Naive thymus-derived CD8-positive, alpha-beta T cell (primary cell): ENCODE measurements at places on chromosomes 13 and 19. TPM values are rescaled to one million over a fixed set of nuclear protein-coding genes. Genes with fewer than 3 reads are reported as not detected.

Gene APLP1
- polyA plus RNA-seq, result not detected

DNA sequence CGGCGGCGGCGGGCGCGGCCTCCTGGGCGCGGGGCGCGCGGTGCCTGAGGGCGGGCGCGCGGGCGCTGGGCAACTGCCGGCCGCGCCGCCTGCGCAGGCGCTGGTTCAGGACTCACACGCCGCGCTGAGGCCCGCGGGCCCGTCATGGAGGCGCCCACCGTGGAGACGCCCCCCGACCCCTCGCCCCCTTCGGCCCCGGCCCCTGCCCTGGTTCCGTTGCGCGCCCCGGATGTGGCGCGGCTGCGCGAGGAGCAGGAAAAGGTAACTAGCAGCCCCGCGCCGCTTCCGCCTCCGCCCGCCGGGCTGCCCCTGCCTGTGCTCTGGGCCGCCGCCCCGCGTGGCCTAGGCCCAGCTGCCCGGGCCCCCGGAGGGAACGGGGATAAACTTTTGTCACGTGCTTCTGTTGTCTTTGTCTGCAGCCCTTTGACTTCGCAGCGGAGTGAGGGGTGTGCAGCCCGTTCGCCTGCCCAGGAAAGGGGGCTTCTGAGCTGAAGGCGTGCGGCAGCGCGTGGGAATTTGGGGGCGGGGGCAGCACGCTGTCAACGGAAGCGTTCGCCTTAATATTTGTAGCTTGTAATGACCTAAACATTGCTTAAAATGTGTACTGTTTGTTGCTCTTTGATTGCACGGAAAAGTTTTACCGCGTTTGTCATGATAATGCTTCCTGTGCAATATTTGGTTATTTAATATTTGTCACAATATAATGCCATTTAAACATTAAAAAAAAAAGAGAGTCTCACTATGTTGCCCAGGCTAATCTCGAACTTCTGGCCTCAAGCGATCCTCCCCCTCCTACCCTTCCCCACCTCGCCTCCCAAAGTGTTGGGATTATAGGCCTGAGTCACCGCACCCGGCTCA is 594 bp downstream of the URI1 start:
- H3K4me1 ChIP-seq, result peaks cover 56% of the 10 kb centered on the region
- no peaks in the 10 kb centered on the region for H3K36me3 ChIP-seq
- peak overlapping the region; percentile 93 for H3K4me3 ChIP-seq

GRCh38 chr19:48556163-48556562 is 4.2 kb downstream of the SULT2B1 start:
- H3K27me3 ChIP-seq, result peaks cover 25% of the 10 kb centered on the region
- H3K36me3 ChIP-seq, result no peaks in the 10 kb centered on the region
- no peak overlapping the region for H3K4me3 ChIP-seq
- DNase-seq, result no peak
- no peak overlapping the region for H3K27ac ChIP-seq

GRCh38 chr19:35044317-35045117 is 3.0 kb downstream of the HPN start:
- H3K27me3 ChIP-seq, result peaks cover 12% of the 10 kb centered on the region
- no peak overlapping the region for H3K4me3 ChIP-seq
- peaks cover 45% of the 10 kb centered on the region for H3K4me1 ChIP-seq
- no peak overlapping the region for H3K27ac ChIP-seq

Gene PNMA8B
- polyA plus RNA-seq, result not detected

- peaks cover under 1% of the 10 kb centered on the region for H3K27me3 ChIP-seq
- no peaks in the 10 kb centered on the region for H3K4me1 ChIP-seq
- no peaks in the 10 kb centered on the region for H3K36me3 ChIP-seq
- no peak overlapping the region for H3K4me3 ChIP-seq
- no peak overlapping the region for H3K27ac ChIP-seq
- no peak for DNase-seq
Observed at GRCh38 chr13:111129465-111130115, 14.5 kb downstream of the ARHGEF7 start.

DNA sequence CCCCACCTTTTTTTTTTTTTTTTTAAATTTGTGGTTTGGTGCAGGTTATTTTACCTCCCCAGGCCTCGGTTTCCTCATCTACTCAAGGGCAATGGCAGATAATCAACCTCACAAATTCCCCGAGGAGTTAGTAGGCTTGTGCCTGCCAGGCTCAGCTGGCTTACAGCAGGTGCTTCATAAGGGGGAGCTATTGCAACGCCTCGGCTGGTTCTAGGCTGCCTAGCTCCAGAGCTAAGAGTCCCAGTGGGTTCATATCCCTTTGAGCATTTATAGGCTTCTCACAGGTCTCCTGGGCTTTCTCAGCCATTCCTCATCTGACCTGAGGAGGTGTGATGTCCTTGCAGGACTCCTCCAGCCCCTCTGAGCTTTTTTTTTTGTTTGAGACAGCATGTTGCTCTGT is 10.6 kb downstream of the BCKDHA start:
- DNase-seq, result no peak
- no peak overlapping the region for H3K4me3 ChIP-seq
- peaks cover 15% of the 10 kb centered on the region for H3K4me1 ChIP-seq
- peaks cover 23% of the 10 kb centered on the region for H3K36me3 ChIP-seq
- no peaks in the 10 kb centered on the region for H3K27me3 ChIP-seq

DNA sequence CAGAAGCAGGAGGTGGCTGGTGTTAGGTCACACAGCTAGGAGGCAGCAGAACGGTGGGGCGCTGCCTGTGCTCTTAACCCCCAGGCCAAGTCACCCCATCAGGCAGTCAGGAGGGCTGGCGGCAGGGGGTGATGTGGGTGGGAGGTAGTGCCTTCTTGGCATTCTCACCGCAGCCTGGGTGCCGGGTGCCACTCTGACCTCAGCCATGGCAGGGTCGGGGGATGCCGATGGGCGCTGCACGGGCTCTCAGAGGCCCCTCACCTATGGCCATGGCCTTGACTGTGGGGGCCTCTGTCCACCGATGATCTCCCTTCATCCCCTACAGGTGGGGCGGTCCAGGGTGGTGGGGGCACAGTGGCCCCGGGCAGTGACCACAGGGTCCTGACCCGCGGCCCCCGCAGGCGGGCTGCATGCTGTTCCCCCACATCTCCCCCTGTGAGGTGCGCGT is 5.6 kb downstream of the PTOV1 start:
- no peaks in the 10 kb centered on the region for H3K27me3 ChIP-seq
- H3K27ac ChIP-seq, result no peak overlapping the region
- peaks cover 32% of the 10 kb centered on the region for H3K36me3 ChIP-seq
- H3K4me3 ChIP-seq, result no peak overlapping the region
- peaks cover 9% of the 10 kb centered on the region for H3K4me1 ChIP-seq
- DNase-seq, result no peak

Gene ERCC2
- polyA plus RNA-seq, result 7.6 TPM

GRCh38 chr13:112715210-112715609 is 25.4 kb downstream of the ATP11A start:
- no peaks in the 10 kb centered on the region for H3K27me3 ChIP-seq
- peaks cover 4% of the 10 kb centered on the region for H3K36me3 ChIP-seq
- H3K27ac ChIP-seq, result no peak overlapping the region

- no peaks in the 10 kb centered on the region for H3K36me3 ChIP-seq
- H3K4me3 ChIP-seq, result no peak overlapping the region
- no peak overlapping the region for H3K27ac ChIP-seq
- no peak for DNase-seq
- no peaks in the 10 kb centered on the region for H3K27me3 ChIP-seq
Observed at GRCh38 chr19:8526345-8527091, 12.6 kb upstream of the ZNF414 start.

DNA sequence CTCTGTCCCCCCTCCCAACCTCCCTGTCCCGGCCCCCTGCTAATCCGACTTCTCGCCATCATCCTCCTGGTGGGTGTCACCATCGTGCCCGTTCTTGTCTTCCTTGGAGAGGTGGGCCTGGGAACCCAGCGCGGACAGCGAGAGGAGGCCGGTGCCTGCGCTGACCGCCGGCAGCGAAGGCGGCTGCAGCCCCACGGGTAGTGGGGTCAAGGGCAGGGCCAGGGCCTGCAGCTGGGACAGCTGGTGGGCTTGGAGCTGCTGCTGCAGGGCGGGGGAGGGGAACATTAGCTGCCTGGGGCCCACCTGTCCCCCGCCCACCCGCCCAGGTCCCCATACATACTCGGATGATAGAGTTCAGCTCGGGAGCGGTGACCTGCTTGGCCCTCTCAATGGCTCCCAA is 8.5 kb downstream of the TLE5 start:
- H3K27ac ChIP-seq, result no peak overlapping the region
- no peak for DNase-seq
- H3K27me3 ChIP-seq, result no peaks in the 10 kb centered on the region
- no peak overlapping the region for H3K4me3 ChIP-seq
- no peaks in the 10 kb centered on the region for H3K36me3 ChIP-seq
- H3K4me1 ChIP-seq, result peaks cover 62% of the 10 kb centered on the region

Gene IGFL2
- not detected for polyA plus RNA-seq

GRCh38 chr13:97239943-97240787 is 18.0 kb downstream of the MBNL2 start:
- no peak overlapping the region for H3K27ac ChIP-seq
- no peak overlapping the region for H3K4me3 ChIP-seq
- peaks cover 48% of the 10 kb centered on the region for H3K4me1 ChIP-seq
- DNase-seq, result no peak
- H3K36me3 ChIP-seq, result no peaks in the 10 kb centered on the region

DNA sequence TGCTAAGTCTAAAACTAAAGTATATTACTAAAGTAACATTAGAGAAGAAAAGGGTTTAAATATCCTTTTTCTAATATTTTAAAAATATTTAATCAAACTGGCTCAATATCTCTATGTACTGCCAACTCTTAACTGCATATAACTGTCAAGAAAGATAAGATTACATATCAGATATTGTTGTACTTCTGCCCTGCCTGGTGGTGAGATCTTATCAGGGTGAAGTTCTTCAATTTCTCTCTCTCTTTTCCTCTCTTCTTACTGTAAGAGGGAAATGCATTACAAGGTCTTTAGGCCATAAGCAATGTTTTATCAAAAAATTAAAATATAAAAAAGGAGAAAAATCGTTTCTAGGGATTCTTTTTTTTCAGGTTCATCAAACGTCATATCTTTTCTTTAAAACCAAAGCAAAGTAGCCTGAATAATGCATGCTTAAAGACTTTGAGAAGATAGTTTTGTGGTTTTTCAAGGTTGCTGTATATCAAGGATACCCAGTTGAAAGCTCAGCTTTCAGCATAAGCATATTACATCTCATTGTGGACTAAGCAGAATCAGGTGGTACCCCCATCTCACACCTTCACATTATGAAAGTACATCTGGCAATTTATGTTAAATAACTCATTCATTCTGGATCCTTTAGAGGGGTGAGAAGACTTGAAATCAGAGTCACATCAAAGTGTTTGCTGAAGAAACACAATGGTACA is 1625.7 kb upstream of the SLC10A2 start:
- H3K4me1 ChIP-seq, result no peaks in the 10 kb centered on the region
- H3K27ac ChIP-seq, result no peak overlapping the region
- no peak overlapping the region for H3K4me3 ChIP-seq
- DNase-seq, result no peak

Gene OLFM2
- 6.1 TPM for polyA plus RNA-seq

DNA sequence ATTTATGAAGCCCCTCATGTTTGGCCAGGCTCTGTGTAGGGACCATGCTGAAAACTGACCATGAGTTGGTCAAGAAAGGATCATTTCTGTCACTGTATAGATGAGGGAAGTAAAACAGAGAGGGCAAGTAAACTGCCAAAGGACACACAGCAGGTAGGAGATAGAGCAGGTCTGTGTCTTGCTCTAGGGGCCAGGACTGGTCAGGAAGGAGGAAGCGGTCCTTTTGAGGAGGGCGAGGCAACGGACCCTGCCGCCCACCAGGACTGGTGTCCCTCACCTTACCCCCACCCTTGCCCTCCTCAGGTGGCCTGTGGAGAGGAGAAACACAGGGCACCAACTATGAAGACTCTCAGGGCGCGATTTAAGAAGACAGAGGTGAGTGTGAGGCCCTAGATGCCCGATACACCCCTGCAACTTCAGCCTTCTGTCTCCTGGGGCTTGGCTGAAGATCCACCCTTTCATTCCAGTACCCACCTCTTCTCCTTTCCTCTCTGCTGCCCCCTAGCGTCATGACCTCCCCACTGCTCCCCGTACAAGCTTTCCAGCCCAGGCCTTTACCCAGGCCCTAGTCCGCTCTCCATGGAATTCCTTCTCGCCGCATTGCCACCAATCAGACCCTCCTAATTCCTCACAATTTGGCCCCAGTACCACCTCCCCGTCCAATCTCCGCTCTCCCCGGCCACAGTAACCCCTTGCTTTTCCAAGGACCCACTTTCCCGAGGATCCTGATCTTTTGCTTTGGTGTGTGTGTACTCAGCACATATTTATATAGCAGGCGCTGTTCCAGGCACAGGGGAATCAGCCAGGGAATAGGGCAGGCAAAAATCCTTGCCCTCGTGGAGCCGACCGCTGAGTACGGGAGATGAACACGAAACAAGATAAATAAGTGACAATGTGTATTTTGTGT is 3.9 kb downstream of the ANKRD24 start:
- peaks cover 23% of the 10 kb centered on the region for H3K4me1 ChIP-seq
- H3K27ac ChIP-seq, result peak overlapping the region; percentile 80
- peak; percentile 40 for DNase-seq
- H3K27me3 ChIP-seq, result no peaks in the 10 kb centered on the region

Gene LGALS7B
- polyA plus RNA-seq, result not detected

GRCh38 chr19:16801600-16802013 is 27.6 kb upstream of the SIN3B start:
- no peaks in the 10 kb centered on the region for H3K36me3 ChIP-seq
- H3K27ac ChIP-seq, result no peak overlapping the region
- no peak for DNase-seq
- no peaks in the 10 kb centered on the region for H3K27me3 ChIP-seq

- H3K36me3 ChIP-seq, result no peaks in the 10 kb centered on the region
- peak overlapping the region; percentile 63 for H3K27ac ChIP-seq
- no peak overlapping the region for H3K4me3 ChIP-seq
- no peak for DNase-seq
- H3K4me1 ChIP-seq, result peaks cover 52% of the 10 kb centered on the region
- no peaks in the 10 kb centered on the region for H3K27me3 ChIP-seq
Observed at GRCh38 chr19:42079276-42079669, 3.3 kb downstream of the ZNF574 start.

- DNase-seq, result no peak
- no peaks in the 10 kb centered on the region for H3K27me3 ChIP-seq
- no peaks in the 10 kb centered on the region for H3K4me1 ChIP-seq
- H3K36me3 ChIP-seq, result no peaks in the 10 kb centered on the region
Observed at GRCh38 chr13:26957182-26957581, 196.6 kb upstream of the GPR12 start.

GRCh38 chr19:46530636-46531035 is 35.0 kb upstream of the PNMA8B start:
- DNase-seq, result no peak
- H3K4me3 ChIP-seq, result no peak overlapping the region
- no peaks in the 10 kb centered on the region for H3K27me3 ChIP-seq
- H3K4me1 ChIP-seq, result peaks cover 25% of the 10 kb centered on the region
- H3K27ac ChIP-seq, result no peak overlapping the region

GRCh38 chr13:96672016-96672415 is 322.3 kb downstream of the OXGR1 start:
- H3K27me3 ChIP-seq, result no peaks in the 10 kb centered on the region
- H3K27ac ChIP-seq, result no peak overlapping the region
- H3K4me3 ChIP-seq, result no peak overlapping the region
- DNase-seq, result no peak
- H3K4me1 ChIP-seq, result no peaks in the 10 kb centered on the region

DNA sequence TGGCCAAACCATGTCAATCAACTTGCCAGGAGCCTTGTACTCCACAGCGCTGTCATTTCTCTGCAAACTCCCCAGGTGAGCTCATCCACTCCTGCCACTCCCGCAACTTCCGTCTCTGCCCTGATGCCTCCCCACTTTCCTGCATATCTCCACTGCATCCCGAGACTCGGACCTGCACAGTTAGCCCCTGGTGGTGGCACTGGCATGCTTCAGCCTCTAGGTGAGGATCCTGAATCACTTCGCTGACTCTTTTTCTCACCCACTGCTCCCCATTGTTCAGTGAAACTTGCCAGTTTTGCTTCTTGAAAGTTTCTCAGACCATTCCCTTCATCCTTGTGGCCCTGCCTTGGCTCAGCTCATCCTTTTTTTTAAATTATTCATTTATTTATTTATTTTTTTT is 3.4 kb upstream of the CTU1 start:
- peaks cover 3% of the 10 kb centered on the region for H3K36me3 ChIP-seq
- no peak overlapping the region for H3K27ac ChIP-seq
- peaks cover 56% of the 10 kb centered on the region for H3K4me1 ChIP-seq
- H3K27me3 ChIP-seq, result no peaks in the 10 kb centered on the region
- no peak overlapping the region for H3K4me3 ChIP-seq
- no peak for DNase-seq
